Activated T-helper 1 cell treated with Interleukin-2 at 50 U/mL for 16 hours (primary cell): ENCODE measurements at places on chromosomes 3 and 15.
A peak's percentile ranks its signal among the peaks of the same experiment; 100 is the strongest.

- DNase-seq: no peak
These were observed 107.7 kb downstream of the THRB start for GRCh38 chr3:24387000-24387399.

DNA sequence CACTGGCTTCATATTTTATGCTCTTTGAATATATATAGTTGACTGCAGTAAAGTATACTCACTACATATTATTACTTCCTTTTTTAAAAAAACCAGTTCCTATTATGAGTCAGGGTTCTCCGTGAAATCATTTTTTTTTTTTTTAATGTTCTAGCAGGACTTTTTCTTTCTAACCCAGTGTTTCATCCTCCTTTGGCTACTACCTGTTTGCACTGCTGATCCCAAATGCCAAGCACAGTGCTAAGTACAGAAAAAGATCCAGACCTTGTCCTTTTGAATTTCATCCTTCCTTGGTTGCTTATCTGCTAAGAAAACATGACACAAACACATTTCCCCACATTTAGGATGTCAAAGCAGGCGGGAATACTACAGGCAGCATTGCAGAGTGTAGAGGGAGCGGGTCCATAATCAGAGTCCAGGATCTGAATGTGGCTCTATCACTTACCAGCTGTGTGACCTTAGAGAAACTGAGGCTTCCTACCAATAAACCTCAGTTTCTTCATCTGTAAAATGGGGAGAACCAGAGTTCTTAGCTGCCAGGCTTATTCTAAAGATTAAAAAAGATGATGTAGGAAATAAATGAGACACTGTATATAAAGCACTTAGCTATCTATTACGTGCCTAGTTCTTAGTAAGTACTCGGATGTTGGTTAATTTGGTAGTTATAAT, 37.2 kb upstream of the ANPEP start:
- DNase-seq: no peak

GRCh38 chr15:100340721-100341238, 995 bp downstream of the ADAMTS17 start:
- DNase-seq: no peak

DNA sequence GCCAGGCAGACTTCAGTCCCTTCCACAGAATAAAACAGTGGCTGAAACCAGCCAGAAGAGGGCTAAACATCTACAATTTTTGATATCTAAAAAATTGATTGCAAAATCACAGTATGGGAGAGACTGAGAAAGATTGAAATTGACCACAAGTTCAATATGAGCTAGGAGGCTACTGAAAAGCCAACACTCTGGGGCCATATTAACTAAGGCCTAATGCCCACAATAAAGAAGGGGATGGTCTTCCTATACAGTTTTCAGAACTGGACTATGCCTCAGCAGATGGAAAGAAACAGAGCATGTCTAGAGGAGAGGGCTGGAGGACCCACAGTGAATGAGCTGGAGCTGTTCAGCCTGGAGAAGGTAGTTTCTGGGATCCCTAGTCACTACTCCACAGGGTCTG, 53.2 kb downstream of the WNT7A start:
- no peak for DNase-seq

DNA sequence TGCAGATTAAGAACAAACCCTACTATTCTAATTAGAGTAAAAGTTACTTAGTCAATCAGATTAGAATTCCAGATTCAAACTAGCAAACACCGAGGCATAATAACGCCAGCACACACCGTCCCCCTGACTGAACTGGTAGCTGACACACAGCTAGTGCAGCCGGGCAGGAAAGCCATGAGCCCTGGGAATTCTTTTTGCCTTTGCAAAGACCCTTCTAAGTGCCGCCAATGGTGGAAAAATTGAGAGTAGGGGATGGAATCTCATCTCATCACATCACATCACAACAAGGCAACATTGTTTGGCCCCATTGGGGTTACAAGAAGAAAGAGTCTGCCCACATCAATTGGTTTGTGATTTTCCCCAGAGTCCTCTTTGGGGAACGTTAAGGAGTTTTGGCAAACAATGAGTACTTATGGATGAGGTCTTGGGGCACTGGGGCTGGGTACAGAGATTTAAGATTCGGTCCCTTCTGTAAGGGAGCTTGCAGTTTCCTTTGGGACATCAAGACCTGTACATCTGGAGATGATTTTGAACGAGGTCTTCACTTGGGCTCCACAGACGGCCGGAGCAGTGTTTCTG, 120.4 kb upstream of the MEF2A start:
- no peak for DNase-seq

GRCh38 chr3:183437666-183438564, 9.5 kb upstream of the MCF2L2 start:
- no peak for DNase-seq

DNA sequence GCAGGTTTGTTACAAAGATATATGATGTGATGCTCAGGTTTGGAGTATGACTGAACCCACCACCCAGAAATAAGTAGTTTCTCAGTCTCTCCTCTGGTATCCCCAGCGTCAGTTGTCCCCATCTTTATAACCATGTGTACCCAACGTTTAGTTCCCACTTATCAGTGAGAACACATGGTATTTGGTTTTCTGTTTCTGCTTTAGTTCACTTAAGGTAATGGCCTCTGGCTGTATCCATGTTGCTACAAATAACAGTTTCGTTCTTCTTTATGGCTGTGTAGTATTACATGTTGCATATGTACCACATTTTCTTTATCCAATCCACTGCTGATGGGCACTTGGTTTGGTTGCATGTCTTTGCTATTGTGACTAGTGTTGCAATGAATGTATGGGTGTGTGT, 132.3 kb downstream of the LMLN start:
- DNase-seq: no peak

DNA sequence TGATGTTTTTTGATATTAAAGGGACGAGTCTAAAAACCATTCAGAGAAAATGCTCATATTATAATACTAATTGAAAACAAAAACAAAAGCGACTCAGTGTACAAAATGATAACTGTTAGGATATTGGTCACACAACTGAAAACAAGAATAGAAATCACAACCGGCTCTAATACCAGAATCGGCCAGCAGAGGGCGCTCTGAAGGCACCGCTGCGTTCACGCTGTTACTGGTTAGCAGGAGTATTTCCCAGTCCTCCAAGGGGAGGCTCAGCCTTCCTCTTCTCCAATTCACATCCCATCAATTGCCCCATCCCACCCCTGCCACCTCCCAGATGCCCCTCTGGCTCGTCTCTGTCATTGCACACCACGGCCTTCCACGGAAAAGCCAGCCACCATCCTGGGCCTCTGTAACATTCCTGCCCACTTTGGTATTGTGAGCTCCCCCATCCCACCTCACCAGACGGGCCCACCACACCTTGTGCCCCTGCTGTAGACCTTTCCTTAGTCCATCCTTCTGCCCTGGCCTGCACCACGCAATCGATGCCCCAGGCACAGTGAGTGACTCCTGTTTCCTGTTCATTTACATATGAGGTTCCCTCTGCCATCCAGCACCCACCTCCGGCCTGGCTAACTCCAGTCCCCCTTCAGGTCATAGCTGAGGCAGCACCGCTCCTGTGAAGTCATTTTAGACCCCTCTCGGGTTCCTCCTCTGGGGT, 8.5 kb downstream of the FAM107A start:
- peak; percentile 49 for DNase-seq

DNA sequence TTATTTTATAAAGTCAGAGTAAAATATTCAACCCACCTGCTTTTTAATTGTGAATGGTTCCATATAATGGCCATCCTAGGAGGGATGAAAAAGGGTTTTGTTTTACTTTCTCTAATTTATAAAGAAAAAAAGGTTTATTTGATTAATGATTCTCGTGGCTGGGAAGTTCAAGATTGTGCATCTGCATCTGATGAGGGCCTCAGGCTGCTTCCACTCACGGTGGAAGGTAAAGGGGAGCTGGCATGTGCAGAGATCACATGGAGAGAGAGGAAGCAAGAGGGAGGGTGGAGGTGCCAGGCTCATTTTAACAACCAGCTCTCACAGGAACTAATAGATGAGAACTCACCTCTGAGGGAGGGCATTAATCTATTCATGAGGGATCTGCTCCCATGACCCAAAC, 27.7 kb upstream of the TRA2B start:
- no peak for DNase-seq

DNA sequence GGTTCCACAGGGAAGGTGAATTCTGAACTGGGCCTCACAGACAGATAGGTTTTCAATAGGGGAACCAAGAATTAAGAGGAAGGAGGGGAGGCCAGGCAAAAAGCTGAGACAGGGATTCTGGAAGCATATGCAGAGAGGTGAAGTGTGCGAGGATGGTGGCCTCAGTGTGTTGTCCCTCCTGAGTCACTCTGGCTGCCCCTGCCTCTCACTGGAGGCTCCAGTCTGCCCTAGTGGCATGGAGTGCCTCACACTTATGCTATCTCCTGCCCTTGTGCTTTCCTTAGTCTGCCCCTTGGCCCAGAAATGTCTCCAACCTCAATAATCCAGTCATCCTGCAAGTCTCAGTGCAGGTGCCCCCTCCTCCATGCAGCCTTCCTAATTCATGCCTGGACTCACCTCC, 32.2 kb upstream of the RBP1 start:
- no peak for DNase-seq

DNA sequence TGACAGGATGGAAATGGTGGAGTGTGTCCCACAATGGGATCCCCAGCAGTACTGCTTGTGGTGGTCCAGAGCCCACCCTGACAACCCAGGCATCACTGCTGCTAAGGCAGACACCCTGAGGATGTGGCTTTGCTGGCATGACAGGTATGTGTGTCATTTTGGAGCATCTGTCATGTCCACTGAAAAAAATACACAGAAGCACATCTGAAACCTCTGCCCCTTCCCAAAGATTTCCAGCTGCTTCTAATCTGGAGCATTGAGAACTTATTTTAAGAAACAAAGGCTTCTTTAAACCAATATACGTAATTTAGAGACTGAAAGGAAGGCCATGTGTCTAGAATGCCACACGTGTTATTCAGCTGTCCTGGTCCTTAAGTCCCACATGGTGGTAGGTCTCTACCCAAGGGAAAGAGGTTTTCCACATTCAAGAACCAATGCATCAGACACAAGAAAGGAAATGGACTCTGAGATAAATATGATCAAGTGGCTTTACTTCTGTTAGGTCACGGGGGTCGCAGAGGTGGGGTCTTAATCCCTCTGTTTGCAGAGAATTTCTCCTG, 88.3 kb downstream of the PDZRN3 start:
- no peak for DNase-seq

DNA sequence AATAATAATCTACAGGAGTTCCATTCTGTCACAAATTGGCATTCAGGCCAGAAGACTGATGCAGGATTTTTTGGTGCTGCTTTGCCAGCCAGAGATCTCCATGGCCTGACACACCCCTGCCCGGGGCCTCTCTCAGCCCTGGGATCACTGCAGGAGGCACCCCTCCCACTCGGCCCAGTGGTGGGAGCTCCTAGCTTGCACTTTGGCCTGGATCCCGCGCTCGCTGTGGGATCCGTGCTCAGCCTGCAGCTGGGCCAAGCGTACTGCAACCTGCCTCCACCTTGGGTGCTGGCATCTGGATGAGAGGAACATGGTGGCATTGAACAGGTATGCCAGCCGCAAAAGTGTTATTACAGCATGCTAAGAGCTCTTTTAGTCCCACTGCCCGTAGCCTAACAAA, 656.7 kb upstream of the CCDC54 start:
- no peak for DNase-seq

GRCh38 chr3:127534161-127534451, 56.4 kb downstream of the TPRA1 start:
- no peak for DNase-seq

- DNase-seq: no peak
These were observed 5.6 kb downstream of the SIAH2 start for GRCh38 chr3:150757364-150757763.

- no peak for DNase-seq
These were observed 3.6 kb upstream of the DAZL start for GRCh38 chr3:16608816-16609215.

- DNase-seq: no peak
These were observed 1.0 kb upstream of the CEP70 start for GRCh38 chr3:138594935-138595610.

DNA sequence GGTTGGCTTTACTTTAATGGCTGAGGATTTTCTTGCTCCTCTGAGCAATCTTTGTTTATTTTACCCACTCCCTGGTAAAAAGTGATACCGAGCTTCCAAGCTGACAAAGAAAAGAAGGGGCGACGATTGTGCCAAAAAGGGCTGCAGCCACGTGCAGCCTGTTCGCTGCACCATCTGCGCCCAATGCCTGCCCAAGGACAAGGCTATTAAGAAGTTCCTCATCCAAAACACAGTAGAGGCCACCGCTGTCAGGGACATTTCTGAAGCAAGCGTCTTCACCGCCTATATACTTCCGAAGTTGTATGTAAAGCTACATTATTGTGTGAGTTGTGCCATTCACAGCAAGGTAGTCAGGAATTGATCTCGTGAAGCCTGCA, 4.4 kb downstream of the ARHGAP31 start:
- no peak for DNase-seq
